ENCODE measurements at places on chromosomes 12 and 14.
A peak's percentile ranks its signal among the peaks of the same experiment; 100 is the strongest.

- DNase-seq = no peak
Observed at GRCh38 chr14:96461950-96462798, 40.0 kb upstream of the PAPOLA start.

DNA sequence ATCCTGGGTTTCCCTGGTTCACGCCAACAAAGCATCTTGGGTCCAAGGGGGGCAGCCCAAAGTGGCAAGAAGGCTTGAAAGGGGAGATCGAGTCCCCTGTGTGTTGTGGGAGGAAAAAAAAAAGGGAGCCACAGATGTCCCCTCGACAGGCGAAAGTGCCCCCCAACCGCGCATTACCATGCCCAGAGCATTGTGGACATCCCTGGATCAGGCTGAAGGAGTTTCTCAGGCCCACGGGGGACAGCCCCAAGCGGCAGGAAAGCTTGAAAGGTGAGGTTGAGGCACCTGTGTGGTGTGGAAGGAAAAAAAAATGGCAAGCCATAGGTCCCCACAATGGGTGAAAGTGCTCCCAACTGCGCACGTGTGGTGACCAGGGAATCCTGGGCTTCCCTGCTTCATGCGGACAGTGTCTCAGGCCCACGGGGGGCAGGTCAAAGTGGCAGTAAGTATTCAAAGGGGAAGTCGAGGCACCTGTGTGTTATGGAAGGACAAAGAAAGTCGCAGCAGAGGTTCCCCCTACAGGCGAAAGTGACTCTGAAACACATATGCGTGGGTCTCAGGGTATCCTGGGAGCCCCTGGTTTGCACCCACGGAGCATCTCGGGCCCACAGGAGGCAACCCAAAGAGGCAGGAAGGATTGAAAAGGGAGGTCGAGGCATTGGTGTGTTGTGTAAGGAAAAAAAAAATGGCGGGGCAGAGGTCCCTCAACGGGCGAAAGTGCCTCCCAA lies 580.1 kb downstream of the ALG10 start:
- DNase-seq = no peak

GRCh38 chr12:19757317-19757877 lies 318.1 kb downstream of the AEBP2 start:
- DNase-seq = peak; percentile 65

GRCh38 chr14:22598099-22598895 lies at the start of gene ABHD4:
ABHD4 (plus strand) TSS chr14:22598300; CDS start chr14:22598307, 7 bp downstream.
- DNase-seq = peak; percentile 79

- DNase-seq = no peak
Observed at GRCh38 chr14:23430723-23431085, 4.8 kb downstream of the MYH7 start.

Measured in dermis blood vessel endothelial cell (primary cell).